Neural progenitor cell (in vitro differentiated cells): ENCODE measurements at places on chromosomes 2 and 18. TPM values are rescaled to one million over a fixed set of nuclear protein-coding genes. Genes with fewer than 3 reads are reported as not detected.

NR4A2 gene
- 0.37 and 0.56 TPM in 2 replicates for total RNA-seq

- H3K27me3 ChIP-seq, result no peaks in the 10 kb centered on the region
- no peaks in the 10 kb centered on the region for H3K36me3 ChIP-seq
- DNase-seq, result no peak
- no peak overlapping the region for H3K4me3 ChIP-seq
Observed at GRCh38 chr18:41814651-41815050, 140.4 kb upstream of the PIK3C3 start.

- H3K27me3 ChIP-seq, result no peaks in the 10 kb centered on the region
- no peak overlapping the region for H3K4me3 ChIP-seq
- no peaks in the 10 kb centered on the region for H3K36me3 ChIP-seq
- no peak overlapping the region for H3K27ac ChIP-seq
- H3K4me1 ChIP-seq, result no peaks in the 10 kb centered on the region
- DNase-seq, result no peak
Observed at GRCh38 chr2:64213532-64214275, 69.5 kb upstream of the PELI1 start.

DNA sequence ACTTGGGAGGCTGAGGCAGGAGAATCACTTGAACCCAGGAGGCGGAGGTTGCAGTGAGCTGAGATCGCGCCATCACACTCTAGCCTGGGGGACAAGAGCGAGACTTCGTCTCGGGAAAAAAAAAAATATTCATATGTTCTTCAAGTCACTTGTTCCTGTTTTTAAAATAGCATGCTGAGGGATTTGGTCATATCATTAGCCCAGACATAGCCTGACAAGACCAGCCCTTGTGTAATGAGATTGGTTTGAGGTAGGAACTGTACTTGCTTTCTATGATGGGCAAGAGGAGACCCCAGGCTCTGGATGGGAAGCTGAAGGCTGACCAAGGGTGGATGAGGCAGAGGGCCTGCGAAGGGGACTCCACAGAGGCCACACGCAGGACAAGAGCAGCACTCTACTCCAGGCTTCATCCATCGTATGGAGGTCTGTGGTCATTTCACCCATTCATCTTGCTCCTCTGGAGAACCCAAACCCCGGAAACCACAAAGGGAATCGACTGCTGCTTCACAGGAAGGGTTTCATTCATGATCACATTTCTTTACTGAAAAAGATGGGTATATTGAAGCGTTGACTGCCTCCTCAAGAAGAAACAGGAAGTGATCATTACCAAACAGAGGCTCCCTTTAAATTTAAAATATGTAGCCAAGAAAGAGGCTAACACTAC is 87.1 kb upstream of the ZNF397 start:
- H3K4me3 ChIP-seq, result no peak overlapping the region
- H3K36me3 ChIP-seq, result no peaks in the 10 kb centered on the region
- H3K27me3 ChIP-seq, result no peaks in the 10 kb centered on the region
- no peaks in the 10 kb centered on the region for H3K4me1 ChIP-seq
- DNase-seq, result no peak
- no peak overlapping the region for H3K27ac ChIP-seq

GRCh38 chr2:145687442-145688134 is 1167.7 kb upstream of the ZEB2 start:
- no peaks in the 10 kb centered on the region for H3K4me1 ChIP-seq
- peak; percentile 6 for DNase-seq
- H3K27ac ChIP-seq, result no peak overlapping the region
- H3K4me3 ChIP-seq, result no peak overlapping the region

GRCh38 chr2:43117521-43118143 is 108.8 kb downstream of the ZFP36L2 start:
- H3K4me3 ChIP-seq, result no peak overlapping the region
- H3K36me3 ChIP-seq, result no peaks in the 10 kb centered on the region
- DNase-seq, result no peak
- H3K4me1 ChIP-seq, result peaks cover 8% of the 10 kb centered on the region
- H3K27ac ChIP-seq, result no peak overlapping the region

DNA sequence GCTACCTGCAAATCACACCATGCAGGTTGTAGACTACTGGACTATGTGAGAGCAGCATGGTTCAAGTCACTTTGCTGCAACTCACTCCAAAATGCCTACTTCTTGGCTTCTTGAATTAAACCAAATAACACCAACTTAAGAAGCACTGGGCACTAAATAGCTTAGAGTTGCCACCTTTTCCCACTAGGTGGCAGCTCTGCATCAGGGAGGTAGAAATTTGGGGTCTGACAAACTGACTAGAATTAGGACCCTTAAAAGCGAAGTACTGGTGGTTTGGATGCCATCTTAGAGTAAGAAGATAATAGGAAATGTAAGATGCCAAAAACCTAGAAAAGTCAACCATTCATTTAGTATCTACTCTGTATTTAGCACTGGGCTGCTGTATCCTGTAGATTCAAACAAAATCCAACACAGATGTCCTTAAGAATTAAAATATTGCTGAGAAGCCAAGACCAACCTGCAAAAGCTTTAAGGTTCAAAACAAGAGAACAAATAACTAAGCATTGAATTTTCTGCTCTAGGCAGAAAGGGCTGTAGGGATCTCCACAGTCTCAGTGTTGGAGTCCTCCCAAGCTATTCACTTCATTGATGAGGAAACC is 65.5 kb downstream of the CCBE1 start:
- no peaks in the 10 kb centered on the region for H3K36me3 ChIP-seq
- no peak overlapping the region for H3K27ac ChIP-seq
- no peaks in the 10 kb centered on the region for H3K27me3 ChIP-seq
- peaks cover 36% of the 10 kb centered on the region for H3K4me1 ChIP-seq
- H3K4me3 ChIP-seq, result no peak overlapping the region
- peak; percentile 69 for DNase-seq

CYS1 gene
- 0.56 TPM in 1 of 2 replicates, not detected in the other for total RNA-seq

GRCh38 chr2:135986507-135986906 is 1.1 kb upstream of the DARS1 start:
- H3K4me3 ChIP-seq, result no peak overlapping the region
- peaks cover 16% of the 10 kb centered on the region for H3K4me1 ChIP-seq
- H3K27me3 ChIP-seq, result no peaks in the 10 kb centered on the region
- no peak for DNase-seq
- peaks cover 12% of the 10 kb centered on the region for H3K36me3 ChIP-seq

CPLX4 gene
- 0.12 and 2.2 TPM in 2 replicates for total RNA-seq

- peak overlapping the region; percentile 38 for H3K4me3 ChIP-seq
- H3K4me1 ChIP-seq, result peaks cover 27% of the 10 kb centered on the region
- H3K27ac ChIP-seq, result no peak overlapping the region
Observed at GRCh38 chr2:42102024-42102590, 54.3 kb downstream of the PKDCC start.

CMPK2 gene
- 0.31 TPM in 1 of 2 replicates, not detected in the other for total RNA-seq

DNA sequence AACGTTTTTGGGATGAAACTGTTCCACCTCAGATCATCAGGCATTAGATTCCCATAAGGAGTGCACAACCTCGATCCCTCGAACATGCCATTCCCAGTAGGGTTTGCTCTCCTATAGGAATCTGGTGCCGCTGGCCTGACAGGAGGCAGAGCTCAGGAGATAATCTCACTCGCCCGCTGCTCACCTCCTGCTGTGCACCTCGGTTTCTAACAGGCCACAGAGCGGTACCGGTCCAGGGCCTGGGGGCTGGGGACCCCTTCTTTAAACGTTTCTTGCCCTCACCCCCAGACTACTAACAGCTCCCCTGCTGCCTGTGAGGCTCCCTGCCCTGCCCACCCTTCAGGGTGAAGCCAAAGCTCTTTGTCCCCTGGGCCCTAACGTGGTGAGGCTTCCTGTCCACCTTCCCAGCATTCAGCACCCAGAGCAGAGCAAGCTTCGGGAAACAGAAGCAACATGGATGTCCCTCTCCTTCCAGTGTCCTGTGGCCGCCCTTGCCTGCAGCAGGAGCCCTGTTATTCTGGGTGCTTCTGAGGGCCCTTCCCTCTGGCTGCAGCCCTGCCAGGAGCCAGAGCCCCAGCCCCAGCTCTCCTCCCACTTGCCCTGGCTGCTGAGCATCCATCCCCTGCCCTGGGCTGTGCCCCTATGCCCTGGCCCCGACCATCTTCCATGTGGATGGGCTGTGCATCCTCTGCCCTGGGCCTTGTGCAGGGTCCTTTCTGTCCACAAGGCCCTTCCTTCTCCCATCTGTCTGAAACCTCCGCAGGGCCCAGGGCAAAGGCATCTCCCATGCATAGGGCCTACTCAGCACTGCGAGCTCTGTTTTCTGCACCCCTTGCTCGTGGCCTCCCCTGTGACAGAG is 140.1 kb downstream of the MBP start:
- no peak overlapping the region for H3K27ac ChIP-seq
- H3K4me3 ChIP-seq, result no peak overlapping the region
- peak; percentile 50 for DNase-seq
- no peaks in the 10 kb centered on the region for H3K36me3 ChIP-seq
- peaks cover 30% of the 10 kb centered on the region for H3K4me1 ChIP-seq

GRCh38 chr2:105487142-105488069 is 88.6 kb upstream of the FHL2 start:
- no peaks in the 10 kb centered on the region for H3K36me3 ChIP-seq
- no peak for DNase-seq
- H3K27me3 ChIP-seq, result no peaks in the 10 kb centered on the region
- no peaks in the 10 kb centered on the region for H3K4me1 ChIP-seq

CYP26B1 gene
- total RNA-seq, result 0.21 and 1.2 TPM in 2 replicates

- no peaks in the 10 kb centered on the region for H3K27me3 ChIP-seq
- H3K27ac ChIP-seq, result no peak overlapping the region
- H3K36me3 ChIP-seq, result no peaks in the 10 kb centered on the region
- H3K4me3 ChIP-seq, result no peak overlapping the region
- peaks cover 7% of the 10 kb centered on the region for H3K4me1 ChIP-seq
- no peak for DNase-seq
Observed at GRCh38 chr2:203687165-203687564, 19.3 kb upstream of the CD28 start.

- no peaks in the 10 kb centered on the region for H3K27me3 ChIP-seq
- peaks cover 39% of the 10 kb centered on the region for H3K4me1 ChIP-seq
- H3K27ac ChIP-seq, result no peak overlapping the region
- no peak for DNase-seq
- H3K4me3 ChIP-seq, result no peak overlapping the region
Observed at GRCh38 chr2:200351815-200352214, 45.3 kb downstream of the SPATS2L start.

DHRS9 gene
- total RNA-seq, result not detected in 2 replicates

DNA sequence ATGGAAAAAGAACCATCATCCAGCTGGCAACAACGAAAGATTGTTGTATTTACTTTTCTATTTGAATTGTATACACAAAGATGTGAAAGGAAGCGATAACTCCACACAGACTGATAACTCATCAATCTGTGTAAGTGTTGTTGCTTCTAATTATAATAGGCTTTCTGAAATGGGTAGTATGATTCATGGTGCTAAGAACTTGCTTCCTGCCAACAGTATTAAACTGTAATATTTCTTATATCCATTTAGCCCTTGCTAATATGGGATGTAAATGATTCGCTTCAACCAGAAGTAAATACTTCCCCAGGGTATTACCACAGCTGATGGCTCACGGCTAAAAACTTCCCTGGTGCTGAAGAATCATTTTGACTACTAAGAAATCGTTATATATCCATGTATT is 70.2 kb downstream of the TMEM163 start:
- DNase-seq, result no peak
- H3K27ac ChIP-seq, result no peak overlapping the region
- H3K27me3 ChIP-seq, result no peaks in the 10 kb centered on the region
- H3K4me3 ChIP-seq, result no peak overlapping the region
- no peaks in the 10 kb centered on the region for H3K36me3 ChIP-seq
- no peaks in the 10 kb centered on the region for H3K4me1 ChIP-seq
